Fibroblast of the aortic adventitia (primary cell): ENCODE measurements at places on chromosomes 1 and 21.
A peak's percentile ranks its signal among the peaks of the same experiment; 100 is the strongest.

- DNase-seq, result no peak
Measured at GRCh38 chr1:185696422-185697150, 37.6 kb upstream of the HMCN1 start.

- DNase-seq, result no peak
Measured at GRCh38 chr1:116226017-116226416, 114.8 kb downstream of the MAB21L3 start.

GRCh38 chr1:201678264-201679101 is 139.6 kb downstream of the NAV1 start:
- peak; percentile 76 for DNase-seq

- DNase-seq, result no peak
Measured at GRCh38 chr1:247056071-247056470, 22.5 kb downstream of the ZNF670 start.

DNA sequence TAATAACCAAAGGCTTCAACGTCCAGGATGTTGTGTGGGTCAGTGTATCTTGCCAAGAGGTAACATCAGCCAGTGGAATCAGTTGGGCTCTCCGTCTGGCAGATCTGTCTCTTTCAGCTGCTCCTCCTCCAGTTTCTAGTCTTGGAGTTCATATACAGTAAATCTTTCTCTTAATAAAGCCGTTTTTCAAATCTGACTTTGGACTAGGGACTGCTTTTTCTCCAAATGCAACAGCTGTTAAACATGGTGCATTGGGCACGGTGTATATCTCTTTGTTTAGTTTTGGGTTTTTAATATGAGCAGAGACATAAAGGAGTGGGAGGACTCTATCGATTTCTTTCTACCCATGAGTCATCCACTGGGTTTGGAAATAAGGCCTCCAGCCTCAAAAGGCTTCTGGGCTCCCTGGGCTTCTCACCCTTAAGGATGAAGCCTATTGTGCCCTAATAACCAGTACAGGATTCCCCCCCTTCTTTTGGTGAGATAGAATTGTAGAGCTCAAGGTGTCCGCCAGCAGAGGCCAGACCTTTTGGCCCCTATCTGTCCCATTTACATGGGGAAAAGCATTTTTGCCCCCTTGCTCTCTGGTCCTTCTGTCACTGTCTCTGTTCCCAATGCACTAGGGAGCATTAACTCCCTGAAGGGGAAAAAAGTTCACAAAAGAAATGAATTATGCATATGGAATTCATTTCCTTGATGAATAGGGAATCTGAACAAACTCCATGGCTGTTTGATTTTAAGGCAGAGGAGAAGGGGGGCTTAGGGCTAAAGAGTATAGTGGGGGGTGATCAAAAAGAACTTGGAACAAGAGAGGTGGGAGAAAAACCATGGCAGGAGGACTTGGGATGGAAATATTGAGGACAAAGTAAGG is 86.0 kb downstream of the PBX1 start:
- DNase-seq, result peak; percentile 83

- DNase-seq, result no peak
Measured at GRCh38 chr1:84508510-84508909, 2.1 kb upstream of the GNG5 start.

DNA sequence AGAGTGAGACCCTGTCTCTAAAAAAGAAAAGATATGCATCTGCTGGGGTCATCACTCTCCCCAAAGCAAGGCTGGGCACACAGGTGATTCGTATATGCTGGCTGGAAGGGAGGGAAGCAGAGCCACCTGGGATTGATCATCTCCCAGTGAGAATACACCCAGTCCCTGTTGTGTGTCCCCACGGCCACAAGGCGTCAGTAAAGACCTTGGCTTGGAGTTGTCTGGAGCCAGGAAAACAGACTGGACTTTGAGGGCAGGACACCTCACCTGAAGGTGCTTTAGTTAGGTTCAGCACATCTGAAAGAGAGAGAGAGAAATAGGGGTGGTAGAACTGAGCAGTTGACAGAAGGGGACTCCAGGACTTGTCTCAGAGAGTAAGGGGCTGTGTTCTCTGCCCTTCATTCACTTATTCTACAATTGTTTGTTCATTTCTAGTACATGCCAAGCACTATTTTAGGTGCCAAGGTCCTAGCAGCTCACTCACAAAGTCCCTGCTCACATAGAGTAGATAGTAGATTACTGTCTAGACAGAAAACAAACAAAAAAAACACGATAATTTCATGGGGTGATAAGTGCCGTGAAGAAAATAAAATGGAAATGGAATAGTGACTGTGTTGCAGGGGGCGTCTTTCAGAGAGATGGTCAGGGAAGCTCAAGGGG is 13.5 kb downstream of the CITED4 start:
- peak; percentile 73 for DNase-seq

GRCh38 chr1:177340601-177341067 is 169.9 kb downstream of the BRINP2 start:
- no peak for DNase-seq

DNA sequence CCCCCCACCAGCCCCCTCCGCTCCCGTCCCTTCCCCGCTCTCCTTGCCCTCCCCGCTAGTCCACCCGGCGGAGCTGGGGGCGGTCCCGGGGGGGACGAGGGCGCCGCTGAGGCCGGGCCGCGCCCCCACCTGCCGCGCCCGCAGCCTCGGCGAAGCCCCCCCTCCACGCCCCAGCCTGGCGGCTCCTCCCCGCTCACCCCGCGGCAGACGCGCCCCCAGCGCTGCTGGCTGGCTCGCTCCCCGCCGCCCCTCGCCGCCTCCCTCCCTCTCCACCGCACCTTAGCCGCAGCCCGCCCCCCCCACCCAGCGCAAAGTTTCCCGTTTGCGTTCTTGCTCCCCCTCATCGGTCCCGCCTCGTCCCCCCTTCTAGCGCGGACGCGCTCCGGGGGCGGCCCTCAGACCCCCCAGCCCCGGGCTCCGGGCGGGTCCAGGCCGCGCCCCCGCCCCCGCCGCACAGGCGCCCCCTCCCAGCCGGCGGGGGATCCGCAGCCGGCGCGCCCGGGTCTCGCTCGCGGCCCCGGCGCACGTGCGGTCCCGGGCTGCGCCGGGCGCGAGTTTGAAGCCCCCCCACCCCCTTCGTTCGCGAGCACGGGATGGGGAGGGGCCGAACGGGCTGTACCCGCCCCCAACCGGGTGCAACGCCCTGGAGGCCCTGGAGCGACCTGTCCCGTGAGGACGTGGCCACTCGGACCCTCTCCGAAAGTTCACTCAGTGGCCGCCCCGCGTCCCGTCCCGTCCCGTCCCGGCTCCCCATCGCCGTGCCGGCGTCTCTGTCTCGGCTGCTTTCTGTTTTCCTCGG is 623 bp downstream of the PTPRF start:
- DNase-seq, result no peak

GRCh38 chr1:229792012-229792975 is 166.2 kb downstream of the URB2 start:
- no peak for DNase-seq

DNA sequence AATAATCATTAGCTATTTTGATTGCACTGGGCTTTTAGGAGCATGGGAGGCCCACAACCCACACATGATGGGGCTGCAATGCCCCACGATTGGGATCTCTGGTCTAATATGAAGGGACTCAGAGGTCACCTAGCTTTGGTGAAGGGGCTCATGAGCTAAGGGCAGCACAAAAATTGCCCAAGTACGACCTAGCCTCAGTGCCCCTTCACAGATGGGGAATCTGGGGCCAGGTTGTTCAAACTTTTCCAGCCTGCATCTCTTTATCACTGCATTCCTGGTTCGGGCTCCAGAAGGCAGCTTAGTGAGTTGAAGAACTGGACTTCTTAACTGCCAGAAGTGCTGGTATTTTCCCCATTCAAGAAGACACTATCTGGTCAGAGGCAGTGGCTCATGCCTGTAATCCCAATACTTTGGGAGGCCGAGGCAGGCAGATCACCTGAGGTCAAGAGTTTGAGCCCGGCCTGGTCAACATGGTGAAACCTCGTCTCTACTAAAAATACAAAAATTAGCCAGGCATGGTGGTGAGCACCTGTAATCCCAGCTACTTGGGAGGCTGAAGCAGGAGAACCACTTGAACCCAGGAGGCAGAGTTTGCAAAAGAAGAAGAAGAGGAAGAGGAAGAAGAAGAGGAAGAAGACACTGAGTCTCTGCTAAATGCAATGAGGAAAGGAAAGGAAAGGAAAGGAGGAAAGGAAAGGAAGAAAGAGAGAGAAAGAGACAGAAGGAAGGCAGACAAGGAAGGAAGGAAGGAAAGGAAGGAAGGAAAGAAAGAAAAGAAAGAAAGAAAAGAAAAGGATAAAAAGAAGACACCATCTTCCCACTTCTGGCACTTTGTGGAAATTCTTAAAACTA is 258.5 kb upstream of the IRF2BP2 start:
- no peak for DNase-seq

GRCh38 chr1:159891275-159892157 is 8.4 kb downstream of the CFAP45 start:
- peak; percentile 90 for DNase-seq

DNA sequence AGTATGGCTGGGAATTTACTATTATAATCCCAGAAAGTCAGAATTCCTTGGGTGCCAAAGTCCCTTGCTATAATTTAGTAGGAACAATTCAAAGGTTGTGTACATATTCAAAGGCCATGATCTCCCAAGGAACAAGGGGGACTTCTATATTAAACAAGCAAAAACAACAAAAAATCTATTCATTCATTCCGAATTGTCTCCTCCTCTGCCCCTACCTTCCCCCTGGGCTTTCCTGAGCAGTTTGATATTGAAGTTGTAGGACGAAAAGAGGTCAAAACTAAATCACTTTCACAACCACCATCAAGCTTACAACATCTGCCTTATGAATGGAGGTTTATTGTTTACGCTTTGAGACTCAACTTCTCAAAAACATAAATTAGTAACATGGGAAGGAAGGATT is 35.3 kb upstream of the SOD1 start:
- no peak for DNase-seq

DNA sequence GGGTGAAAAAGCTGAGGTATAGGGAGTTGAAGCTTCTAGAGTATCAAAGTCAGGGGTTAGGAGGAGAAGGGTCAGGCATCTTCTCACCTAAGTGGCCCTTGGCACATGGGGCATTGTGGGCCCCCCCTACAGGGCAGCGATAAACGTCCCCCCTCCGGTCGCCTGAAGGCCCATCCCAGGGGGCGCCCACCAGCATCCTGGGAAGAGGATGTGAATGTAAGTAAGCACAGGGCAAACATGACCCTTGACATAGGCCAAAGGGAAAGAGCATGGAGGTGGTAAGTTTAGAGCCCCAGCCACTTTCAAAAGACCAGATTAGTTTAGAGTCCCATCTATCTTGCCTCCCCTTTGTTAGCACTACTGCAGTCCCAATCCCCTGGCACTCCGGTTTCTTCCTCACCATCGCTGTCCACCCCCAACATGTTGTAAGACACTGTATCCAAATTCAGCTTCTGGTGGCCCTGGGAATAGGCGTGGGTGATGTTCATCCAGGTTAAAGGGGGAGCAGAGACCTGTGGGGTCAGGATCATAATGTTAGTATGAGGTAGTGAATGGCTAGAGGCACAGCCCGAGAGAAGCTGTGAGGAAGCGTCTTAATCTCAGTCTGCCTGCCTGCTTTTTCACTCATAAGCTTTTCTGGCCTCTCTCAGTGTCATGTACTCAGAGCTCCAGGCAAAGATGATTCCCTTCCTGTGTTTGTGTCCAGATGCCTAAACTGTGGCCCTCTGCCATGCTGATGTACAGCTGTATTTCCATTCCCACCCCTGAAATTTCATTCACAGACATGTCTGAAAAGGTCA is 2.7 kb downstream of the ITGA10 start:
- peak; percentile 30 for DNase-seq

DNA sequence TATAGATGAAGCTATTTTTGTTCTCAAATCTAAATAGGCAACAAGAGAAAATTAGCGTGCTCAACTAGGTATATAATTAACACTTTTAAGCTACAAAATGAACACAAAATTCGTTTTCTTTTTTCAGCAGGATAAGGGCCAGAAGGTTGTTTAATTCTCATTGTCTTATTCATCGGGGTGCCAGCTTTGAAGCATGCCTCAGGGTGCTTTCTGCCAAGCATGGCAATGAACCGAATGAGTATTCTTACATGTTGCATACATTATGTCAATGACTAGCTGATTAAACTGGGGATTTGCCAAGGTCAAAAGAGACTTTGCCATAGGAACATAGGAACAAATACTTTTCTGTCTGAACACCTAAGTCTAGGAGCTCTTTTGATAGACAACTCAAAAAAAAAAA is 102.0 kb upstream of the MAP1LC3C start:
- no peak for DNase-seq

- DNase-seq, result no peak
Measured at GRCh38 chr21:44408226-44408625, 47.1 kb upstream of the LRRC3 start.
